DMS53 (cell line): ENCODE measurements at places on chromosomes 1 and 21.

DNA sequence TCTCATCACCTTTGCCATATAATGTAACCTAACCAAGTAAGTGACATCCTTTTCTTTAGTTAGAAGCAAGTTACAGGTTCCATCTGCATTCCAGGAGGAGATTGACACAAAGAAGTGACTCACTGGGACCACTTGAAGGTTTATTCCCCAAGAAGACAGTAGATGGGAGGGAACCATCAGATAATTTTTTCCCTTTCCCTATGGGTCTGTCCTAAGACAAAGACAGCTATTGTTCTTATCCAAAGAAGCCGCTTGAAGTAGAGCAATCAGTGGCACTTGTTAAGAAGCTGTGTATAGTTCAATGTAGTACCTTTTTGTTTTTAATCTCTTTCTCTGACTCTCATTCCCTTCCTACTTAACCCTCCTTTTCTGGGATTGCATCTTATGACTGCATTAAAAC lies 139.9 kb upstream of the B3GALT2 start:
- no peak for DNase-seq

GRCh38 chr1:206550446-206550845 lies 43.1 kb downstream of the RASSF5 start:
- DNase-seq: peak; percentile 99

GRCh38 chr1:213686983-213687382 lies 300.8 kb upstream of the PROX1 start:
- no peak for DNase-seq

- DNase-seq: no peak
These were observed 1.6 kb upstream of the ARTN start for GRCh38 chr1:43931711-43932660.

GRCh38 chr1:154730986-154731489 lies 123.1 kb upstream of the ADAR start:
- DNase-seq: peak; percentile 26

DNA sequence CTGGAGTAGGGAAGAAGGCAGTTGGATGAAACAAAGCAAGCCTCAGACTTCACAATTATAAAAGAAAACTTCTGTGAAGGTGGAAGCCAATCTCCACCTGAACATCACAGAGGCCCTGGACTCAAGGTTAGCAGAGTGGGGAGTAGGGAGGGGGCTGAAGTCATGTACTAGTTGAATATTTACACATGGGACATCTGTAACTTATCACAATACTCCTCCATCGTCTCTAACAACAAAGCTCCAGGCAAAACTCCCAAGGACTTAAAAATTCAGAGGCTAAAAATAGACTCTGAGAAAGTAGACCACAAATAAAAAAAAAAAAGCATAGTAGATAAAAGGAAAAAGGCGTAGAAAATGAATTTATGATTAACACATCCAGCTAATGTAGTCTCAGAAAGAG lies 326.3 kb upstream of the PKN2 start:
- no peak for DNase-seq

DNA sequence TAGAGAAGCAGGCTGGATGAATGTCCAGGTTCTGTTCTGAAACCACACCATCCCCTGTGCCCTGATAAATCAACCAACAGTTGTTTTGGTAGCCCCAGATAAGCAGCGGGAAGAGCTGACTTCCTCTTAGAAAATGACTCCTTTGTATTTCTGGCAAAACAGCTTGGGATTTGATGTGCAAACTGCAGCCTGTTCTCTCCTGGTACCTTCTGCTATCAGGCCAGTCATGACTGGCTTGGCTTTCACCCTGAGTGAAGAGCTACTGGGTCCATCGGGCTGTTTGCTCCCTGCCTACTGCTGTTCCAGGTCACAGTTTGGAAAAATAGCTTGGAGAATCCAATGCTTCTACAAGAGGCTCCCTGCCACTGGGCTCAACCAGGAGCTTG lies 116.8 kb downstream of the DTL start:
- no peak for DNase-seq

- DNase-seq: peak; percentile 95
These were observed 162.8 kb downstream of the NTPCR start for GRCh38 chr1:233113009-233113879.

DNA sequence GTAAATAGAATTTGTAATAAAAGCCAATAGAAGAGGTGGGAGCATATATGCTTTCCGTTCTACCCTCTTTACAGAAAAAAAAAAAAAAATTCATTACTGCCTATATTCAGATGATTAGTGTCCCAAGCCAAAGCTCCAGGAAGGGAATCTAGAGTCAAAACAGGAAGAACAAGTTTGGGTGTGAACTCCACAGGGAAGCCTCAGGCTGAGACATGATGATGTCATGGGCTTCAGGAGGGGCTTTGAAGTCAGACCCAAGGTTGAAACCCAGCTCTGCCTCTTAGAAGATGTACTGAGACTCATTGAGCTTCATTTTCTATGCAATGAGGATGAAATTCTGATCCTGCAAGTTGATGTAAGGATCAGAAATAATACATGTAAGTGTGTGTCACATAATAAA lies 250.0 kb upstream of the ADGRL2 start:
- peak; percentile 84 for DNase-seq

- DNase-seq: peak; percentile 48
These were observed 24.3 kb upstream of the PLCH2 start for GRCh38 chr1:2451741-2452140.

GRCh38 chr1:114270282-114270681 lies 116.6 kb upstream of the SYT6 start:
- DNase-seq: no peak
